ENCODE measurements at places on chromosomes 11 and 22.

- DNase-seq = no peak
Observed at GRCh38 chr11:79047321-79047720, 393.5 kb downstream of the TENM4 start.

GRCh38 chr11:113289431-113290187 is 24.8 kb upstream of the TTC12 start:
- DNase-seq = no peak

DNA sequence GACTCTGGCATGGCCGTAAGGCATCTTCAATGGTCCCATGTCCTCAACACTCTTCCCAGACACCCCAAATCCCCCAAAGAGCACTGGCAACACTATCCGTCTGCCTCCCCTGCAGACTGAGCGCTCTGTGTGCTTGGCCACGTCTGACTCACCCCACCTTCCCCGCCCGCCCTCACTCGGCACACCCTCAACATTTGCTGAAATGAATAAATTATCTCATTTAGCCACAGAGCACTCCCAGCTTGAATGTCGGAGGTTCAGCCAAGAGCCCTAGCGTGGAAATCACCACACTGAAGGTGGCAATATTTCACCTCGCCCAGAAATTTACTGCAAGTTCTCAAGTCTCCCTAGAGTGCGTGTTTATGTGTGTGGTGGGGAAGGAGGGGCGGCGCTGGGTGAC is 46.6 kb upstream of the TCF20 start:
- DNase-seq = no peak

DNA sequence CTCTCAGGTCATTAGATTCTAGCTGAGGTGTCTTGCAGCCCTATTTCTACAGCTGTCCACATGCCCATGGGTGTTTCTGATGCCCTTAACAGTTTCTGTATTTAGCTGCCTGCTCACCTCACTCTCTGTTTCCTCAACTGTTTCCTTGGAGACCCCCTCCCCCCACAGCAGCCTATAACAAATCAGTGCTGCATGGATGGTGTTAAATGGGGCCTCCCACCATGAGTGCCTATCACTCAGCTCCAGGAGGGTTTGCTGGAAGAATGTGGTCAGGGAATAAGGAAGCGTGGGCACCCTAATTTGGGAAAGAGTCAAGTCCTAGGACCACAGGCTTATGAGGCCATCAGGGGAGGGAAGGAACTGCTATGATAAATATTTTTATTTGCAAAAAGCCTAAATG is 8.6 kb downstream of the KLHL35 start:
- DNase-seq = no peak

- DNase-seq = no peak
Observed at GRCh38 chr11:47508240-47508957, 44.5 kb downstream of the CELF1 start.

DNA sequence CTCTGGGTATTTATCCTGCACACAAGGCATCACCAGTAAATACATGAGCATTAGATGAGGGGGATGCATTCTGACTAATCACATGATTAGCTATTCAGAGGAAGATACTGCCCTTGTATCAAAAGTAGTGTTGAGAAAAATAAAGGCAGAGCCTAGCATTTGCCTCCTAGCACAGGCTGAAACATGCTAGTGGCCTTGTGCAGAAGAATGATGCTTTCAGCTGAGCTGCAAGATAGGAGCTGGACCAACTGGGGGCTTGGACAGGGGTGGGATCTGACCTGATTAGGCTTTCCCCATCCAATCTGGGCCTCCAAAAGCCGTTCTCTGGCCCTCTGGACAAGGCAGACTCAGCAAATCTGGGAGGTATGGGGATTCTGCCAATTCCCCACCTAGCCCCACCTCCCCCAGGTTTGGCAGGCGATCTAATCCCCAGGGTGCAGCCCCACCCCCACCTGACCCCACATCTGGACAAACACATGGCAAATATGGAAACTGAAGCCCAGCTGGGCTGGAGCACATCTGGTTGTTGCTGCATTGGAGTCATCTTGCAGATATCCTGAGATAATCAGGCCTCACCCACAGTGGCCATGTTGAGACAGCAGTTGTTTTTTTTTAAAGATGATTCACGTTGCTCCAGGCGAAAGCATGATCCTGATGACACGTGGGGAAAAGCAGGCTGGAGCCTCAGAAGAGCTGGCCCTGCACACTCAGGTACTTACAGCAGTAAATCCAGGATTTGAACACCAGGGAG is 4.4 kb upstream of the MISFA start:
- DNase-seq = no peak

GRCh38 chr11:33703234-33703633 is 2.6 kb upstream of the C11orf91 start:
- DNase-seq = no peak

DNA sequence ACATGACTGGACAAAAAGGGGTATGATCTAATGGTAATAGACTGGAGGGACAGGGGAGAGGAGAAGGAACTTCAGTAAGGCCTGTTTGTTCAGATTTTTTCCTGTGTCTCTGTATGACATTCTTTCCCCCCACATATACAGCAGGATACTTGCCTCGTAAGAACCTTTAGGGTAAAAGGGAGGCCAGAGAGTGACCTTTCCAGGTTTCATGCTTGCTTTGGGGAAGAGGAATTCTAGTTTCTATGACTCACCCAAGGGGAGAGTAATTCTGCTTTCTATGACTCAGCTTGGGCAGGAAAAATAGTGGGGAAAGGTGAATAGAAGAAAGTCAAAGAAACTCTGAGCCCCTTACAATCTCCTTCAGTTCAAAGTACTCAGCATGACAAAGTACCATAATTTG is 457.0 kb downstream of the DLG2 start:
- DNase-seq = peak; percentile 5

GRCh38 chr11:133576351-133576750 is 44.0 kb upstream of the OPCML start:
- no peak for DNase-seq

DNA sequence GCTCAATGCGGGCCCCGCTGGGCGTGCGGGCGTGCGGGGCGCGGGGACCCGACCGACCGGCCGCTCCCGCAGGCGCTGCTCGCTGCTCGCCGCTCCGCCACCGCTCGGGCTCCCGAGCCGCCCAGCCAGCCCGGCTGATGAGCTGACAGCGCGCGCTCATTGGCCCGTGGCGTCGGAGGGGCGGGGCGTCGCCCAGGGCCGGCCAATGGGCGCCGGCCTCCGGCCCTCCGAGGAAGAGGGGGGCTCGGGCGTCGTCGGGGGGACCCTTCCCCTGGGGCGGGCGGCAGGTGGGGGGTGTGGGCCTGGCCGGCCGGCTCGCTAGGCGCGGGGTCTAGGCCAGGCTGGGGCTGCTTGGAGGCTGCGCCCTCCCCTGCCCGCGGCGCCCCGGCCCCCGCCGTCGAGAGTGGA is at the start of gene SCUBE1:
Gene SCUBE1, minus strand, starts transcription at position 111 of the 408 bp plus-strand sequence. CDS start 111 bp downstream, outside the sequence.
- DNase-seq = no peak

DNA sequence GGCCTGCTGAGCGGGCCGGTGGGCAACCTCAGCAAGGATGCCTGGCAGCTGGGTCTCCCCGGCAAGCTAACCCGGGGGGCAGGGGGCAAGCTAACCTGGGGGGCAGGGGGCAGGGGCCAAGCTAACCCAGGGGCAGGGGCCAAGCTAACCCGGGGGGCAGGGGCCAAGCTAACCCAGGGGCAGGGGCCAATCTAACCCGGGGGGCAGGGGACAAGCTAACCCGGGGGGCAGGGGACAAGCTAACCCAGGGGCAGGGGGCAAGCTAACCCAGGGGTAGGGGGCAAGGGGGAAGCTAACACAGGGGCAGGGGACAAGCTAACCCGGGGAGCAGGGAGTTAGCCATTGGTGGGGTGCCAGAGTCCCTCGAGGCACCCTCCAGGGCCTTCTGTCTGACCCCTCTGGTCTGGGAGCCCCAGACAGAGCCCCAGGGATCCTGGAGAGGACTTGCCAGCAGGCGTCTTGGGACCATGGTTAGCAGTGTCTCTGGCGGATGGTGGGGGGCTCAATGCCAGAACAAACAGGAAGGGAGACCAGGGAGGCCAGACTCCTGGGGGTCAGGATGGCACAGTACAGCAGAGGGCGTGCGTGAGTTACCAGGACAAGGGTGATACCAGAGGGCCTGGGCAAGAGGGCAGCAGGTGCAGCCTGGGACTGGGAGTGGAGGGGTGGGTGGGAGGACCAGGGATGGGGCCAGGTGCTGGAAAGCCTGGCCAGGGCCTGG is 16.1 kb downstream of the IGF2 start:
- DNase-seq = no peak

DNA sequence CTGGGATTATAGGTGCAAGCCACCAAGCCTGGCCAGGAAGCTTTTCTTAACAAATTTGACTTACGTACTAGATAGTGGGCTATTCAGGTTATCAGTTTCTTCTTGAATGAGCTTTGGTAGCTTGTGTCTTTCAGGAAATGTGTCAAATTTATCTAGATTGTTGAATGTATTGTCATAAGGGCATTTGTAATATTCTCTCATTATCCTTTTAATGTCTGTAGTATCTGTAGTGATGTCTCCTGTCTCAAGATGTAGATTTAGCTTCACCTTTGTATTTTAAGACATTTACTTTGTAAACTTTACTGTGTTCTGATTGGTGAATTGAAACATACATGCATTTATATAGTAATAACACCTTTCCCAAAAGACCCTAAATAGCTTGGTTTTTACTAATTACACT is 20.7 kb downstream of the ARHGAP8 start:
- no peak for DNase-seq

GRCh38 chr11:114762408-114762807 is 84.1 kb downstream of the NXPE2 start:
- DNase-seq = peak; percentile 19

GRCh38 chr11:117908109-117908895 is 20.9 kb downstream of the TMPRSS13 start:
- no peak for DNase-seq

GRCh38 chr11:44300844-44301563 is 8.9 kb downstream of the ALX4 start:
- DNase-seq = no peak

- DNase-seq = no peak
Observed at GRCh38 chr11:117792992-117793391, 4.0 kb downstream of the DSCAML1 start.

DNA sequence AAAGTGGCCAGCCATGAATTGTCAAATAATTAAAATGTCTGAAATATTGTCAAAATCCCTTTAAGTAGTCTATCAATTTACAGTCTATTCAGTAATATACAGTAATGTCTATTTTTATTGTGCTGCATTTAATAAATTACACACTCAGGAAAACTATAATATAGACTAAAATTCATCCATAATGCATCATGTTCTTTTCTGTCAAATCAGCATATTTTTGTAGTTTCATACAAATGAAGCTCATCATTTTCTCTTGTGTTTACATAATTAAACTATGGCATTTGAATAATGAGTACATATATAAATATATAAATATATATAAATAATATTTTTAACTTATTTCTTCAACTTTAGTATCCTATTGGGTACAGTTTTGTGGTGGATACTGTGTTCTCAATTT is 868.7 kb upstream of the CHORDC1 start:
- DNase-seq = no peak

- DNase-seq = no peak
Observed at GRCh38 chr11:1733716-1734640, 16.4 kb downstream of the IFITM10 start.

DNA sequence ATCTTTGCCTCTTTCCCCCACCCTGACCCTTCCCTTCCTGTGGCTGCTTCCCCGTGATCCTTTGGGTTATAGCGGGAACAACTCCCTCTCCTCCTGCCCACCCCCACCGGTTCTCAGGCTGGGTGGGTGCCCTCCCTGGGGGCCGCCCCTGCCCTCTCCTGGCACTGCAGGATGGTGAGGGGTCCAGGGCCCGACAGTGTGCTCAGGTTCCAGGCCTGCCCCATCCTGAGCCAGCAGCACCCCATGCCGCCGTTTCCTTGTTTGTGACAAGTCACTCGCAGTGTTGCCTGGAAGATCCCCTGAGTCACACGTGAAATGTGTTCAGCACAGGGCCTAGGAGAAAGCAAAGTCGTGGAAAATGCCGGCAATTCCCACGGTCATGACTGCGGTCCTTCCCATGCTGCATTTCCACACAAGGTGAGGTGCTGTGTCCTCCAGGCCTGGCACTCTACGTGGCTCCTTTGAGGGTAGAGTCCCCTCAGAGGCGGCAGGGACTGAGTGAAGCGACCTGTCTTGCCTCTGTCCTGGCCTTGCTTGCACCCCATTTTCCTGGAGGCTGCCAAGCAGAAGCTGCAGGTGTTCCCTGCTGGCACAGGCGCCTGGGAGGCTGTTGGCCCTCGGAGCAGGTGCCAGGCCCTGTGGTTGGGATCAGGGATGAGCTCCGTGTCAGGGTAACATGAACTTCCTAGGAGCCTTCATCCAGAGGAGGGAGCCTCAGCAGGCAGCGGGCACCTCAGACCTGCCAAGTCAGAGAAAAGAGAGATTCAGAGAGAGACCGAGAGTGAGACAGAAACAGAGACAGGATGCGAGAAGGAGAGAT is 80.5 kb upstream of the LINC01488 start:
- no peak for DNase-seq

DNA sequence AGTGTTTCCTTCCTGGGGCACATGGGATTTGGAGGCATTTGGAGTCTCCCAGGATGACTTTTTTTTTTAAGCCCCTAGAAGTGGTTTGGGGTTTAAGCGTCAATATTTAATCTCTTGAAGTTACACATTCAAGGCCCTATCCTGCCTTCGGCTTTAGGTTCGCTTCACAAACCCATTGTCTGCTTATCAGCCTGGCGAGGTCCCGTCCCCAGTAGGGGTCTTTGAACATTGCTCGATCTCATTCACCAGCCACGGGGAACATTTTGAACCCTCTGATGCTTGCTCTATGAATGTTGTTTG is 75.9 kb downstream of the KCNQ1 start:
- no peak for DNase-seq

DNA sequence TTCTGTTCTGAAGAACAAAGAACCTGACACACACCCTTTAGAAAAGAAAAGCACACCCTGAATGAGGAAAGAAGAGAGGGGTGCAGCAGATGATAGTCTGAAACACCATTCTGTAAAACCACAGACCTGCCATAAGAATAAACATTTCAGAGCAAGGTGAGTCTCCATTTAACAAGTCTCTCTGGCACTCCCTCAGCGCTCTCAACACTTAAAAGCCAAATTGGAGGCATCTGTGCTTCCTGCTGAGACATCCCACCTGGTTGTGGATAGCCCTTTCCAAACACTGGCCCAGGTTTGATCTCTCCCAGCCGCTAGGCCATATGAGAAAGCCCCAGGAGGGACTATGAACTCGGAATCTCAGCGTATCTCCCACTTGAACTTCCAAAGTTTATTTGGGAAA is 36.3 kb downstream of the ETS1 start:
- no peak for DNase-seq

GRCh38 chr11:62931499-62932278 is 10.5 kb upstream of the CHRM1 start:
- DNase-seq = no peak

GRCh38 chr22:23859201-23859600 is 1.5 kb downstream of the SLC2A11 start:
- DNase-seq = no peak

Data from non-pigmented ciliary epithelial cell (primary cell).